NCI-H187 treated with DMSO at 0.1 percent for 48 hours (cell line): ENCODE measurements at places on chromosomes 6 and 20.
A peak's percentile ranks its signal among the peaks of the same experiment; 100 is the strongest.

GRCh38 chr20:19934792-19935491 lies 82.2 kb upstream of the NAA20 start:
- DNase-seq, result no peak

DNA sequence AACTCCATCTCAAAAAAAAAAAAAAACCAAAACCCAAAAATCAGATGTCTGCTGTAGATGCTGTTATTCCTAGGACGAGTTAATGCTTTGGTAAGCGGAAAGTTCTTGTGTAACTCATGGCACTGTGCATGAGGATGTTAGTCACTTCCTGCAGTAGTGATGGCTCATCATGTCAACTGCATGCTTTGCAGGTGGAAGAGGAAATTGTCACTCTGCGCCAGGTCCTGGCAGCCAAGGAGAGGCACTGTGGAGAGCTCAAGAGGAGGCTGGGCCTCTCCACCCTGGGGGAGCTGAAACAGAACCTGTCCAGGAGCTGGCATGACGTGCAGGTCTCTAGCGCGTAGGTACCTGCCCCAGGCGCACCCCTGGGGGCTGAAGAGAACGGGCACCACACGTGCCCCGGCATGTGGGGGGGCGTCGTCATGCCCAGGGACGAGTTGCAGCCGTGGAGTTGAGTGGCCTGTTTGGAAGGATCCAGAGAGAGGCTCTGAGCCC lies 8.5 kb downstream of the TPD52L2 start:
- DNase-seq, result no peak

DNA sequence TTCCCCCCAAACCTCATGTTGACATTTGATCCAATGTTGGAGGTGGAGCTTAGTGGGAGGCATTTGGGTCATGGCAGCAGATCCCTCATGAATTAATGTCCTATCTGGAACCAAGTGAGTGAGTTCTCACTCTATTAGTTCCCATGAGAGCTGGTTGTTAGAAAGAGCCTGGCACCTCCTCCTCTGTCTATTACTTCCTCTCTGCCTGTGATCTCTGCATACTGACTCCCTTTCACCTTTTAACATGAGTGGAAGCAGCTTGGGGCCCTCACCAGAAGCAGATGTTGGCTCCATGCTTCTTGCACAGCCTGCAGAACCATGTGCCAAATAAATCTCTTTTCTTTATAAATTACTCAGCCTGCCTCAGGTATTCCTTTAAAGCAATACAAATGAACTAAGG lies 127.3 kb upstream of the RALGAPA2 start:
- no peak for DNase-seq

GRCh38 chr6:10453596-10453995 lies 38.7 kb upstream of the TFAP2A start:
- no peak for DNase-seq

DNA sequence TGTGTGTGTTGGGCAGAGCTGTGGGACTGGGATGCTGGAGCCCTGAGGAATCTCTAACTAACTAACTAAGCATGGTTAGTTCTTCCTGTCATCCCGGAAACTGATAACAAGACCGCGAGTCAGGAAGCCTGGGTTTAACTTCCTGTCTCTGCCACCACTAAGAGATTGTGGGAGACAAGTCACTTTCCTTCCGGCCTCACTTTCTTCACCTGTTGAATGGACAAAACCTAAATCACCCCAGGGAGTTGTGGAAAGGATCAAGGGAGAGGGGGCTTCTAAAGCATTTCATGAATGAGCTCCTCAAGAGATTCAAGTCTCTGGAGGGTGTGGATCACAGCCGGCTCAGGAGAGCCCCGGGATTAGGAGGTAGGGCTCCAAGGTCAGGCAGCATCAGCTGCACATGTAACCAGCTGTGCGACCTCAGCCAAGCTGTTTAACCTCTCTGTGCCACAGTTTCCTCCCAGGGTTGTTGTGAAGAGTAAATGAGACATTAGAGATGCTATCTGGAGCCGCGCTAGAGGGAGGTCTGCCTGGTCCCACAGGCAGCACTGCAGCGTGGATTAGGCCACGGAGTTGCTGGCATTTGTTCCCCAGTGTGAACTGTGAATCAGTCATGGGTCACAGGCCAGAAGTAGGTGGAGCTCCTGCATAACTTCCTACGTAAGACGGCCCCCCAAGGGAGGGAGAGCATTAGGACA lies 105.1 kb downstream of the TOX2 start:
- no peak for DNase-seq

- no peak for DNase-seq
Measured at GRCh38 chr6:15247500-15248450, 1.9 kb downstream of the JARID2 start.

GRCh38 chr6:6713657-6714056 lies 125.1 kb downstream of the LY86 start:
- no peak for DNase-seq

GRCh38 chr6:26123675-26123946 lies 36.4 kb downstream of the HFE start:
- no peak for DNase-seq

- DNase-seq, result no peak
Measured at GRCh38 chr6:155974359-155974758, 518.7 kb upstream of the NOX3 start.

DNA sequence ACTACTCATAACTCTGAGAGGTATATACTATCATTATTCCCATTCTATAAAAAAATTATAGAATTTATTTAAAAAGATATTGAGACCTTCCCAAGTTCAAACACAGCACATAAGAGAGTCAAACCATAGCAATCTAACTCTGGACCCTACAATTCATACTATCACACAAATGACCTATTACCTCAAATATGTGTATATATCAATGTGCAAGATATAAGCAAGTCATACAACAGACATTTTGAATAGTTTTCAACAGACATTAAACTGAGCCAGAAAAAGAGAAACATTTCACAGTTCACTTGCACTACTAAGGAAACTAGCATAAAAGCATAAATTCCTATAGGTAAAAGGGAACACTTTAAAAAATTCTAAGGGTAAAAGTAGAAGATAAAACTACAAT lies 11.7 kb downstream of the PHIP start:
- DNase-seq, result no peak

DNA sequence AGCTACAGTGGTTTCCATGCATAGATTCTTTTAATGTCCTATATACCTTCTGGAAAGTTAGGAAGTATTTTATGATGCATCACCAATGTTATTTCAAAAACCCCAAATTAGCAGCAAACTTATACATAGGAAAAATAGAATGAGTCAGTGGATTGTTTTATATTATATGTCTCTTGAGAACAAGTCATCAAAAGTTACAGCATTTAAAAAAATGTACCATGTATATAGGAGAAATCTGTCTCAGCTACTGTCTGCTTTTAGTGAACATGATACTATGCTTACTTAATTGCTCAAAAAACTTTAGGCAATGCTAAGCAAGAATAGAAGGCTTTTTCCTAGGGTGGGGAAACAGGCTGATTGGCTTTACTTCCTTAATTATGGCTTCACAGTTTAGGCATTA lies 365.3 kb downstream of the SAMD5 start:
- DNase-seq, result no peak

GRCh38 chr6:30742316-30743098 lies at the start of gene FLOT1:
FLOT1 (minus strand) TSS chr6:30742687; CDS start chr6:30742189, 498 bp downstream.
- DNase-seq, result peak; percentile 33

- no peak for DNase-seq
Measured at GRCh38 chr20:24027229-24027628, 38.6 kb upstream of the GGTLC1 start.

DNA sequence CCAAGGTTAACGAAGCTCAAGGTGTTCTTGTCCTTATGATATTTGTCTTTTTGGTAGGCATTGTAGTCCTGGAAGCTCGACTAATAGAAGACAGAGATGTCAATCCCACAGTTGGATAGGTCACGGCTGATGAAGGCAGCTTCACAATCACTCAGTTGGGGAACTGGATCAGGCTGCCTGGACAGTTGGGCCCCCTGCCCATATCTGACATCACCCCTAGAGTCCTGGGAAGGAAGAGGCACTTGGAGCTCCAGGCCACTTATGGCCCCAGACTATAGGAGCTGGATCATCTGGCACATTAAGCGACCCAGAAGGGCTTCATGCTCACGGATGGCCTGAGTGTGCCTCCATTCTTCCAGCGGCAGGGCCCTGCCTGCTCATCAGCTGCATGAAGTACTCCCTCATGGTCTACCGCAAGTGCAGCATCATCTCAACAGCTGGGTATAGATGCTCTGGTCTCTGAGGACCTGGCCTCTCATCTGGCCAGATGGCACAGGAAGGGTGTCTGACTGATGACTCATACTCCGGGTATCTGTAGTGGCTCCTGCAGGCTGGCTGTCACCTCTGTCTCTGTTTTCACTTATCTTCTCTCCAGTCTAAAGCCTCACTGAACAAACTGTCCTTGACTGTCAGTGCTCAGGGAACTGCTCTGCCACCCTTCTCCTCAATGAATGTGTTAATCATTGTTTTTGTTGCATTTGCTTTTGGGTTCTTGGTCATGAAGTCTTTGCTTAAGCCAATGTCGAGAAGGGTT lies 29.2 kb upstream of the SSR1 start:
- DNase-seq, result no peak

GRCh38 chr6:99668036-99668705 lies 61.5 kb downstream of the PRDM13 start:
- DNase-seq, result peak; percentile 70

- DNase-seq, result no peak
Measured at GRCh38 chr6:10964684-10965083, 77.8 kb downstream of the SYCP2L start.

- DNase-seq, result no peak
Measured at GRCh38 chr6:42467651-42468050, 15.9 kb upstream of the TRERF1 start.

- no peak for DNase-seq
Measured at GRCh38 chr6:71468841-71469700, 180.5 kb downstream of the OGFRL1 start.

- DNase-seq, result no peak
Measured at GRCh38 chr6:75213732-75214131, 7.9 kb upstream of the COL12A1 start.

GRCh38 chr20:59624401-59624800 lies 20.1 kb downstream of the PHACTR3 start:
- no peak for DNase-seq
